ENCODE measurements at places on chromosomes 1 and 21.

GRCh38 chr1:2132222-2133038 lies 62.1 kb downstream of the FAAP20 start:
- DNase-seq, result peak; percentile 89

- DNase-seq, result no peak
Observed at GRCh38 chr1:51312718-51313117, 17.6 kb downstream of the TTC39A start.

- no peak for DNase-seq
Observed at GRCh38 chr1:167128261-167129227, 34.7 kb downstream of the STYXL2 start.

- DNase-seq, result peak; percentile 61
Observed at GRCh38 chr21:44940116-44940631, 345 bp downstream of the SLX9 start.

DNA sequence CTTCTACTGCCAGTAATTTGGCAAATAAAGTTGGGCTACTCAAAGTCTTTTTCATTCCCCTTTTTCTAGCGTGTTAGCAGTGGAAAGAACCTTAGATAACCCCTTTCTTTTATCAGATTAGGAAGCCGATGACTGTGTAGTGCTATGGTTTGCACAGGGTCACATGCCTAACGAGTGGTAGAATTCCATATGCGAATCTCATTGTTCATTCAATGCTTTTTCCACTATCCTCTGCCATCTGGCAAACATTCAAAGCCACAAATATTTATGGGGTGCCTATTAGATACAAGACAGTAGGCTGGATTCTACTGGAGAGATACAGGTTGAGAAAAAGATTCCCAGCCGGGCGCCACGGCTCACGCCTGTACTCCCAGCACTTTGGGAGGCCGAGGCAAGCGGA lies 14.9 kb upstream of the IER5 start:
- no peak for DNase-seq

GRCh38 chr21:22164912-22165311 lies 1166.7 kb downstream of the NCAM2 start:
- DNase-seq, result no peak

GRCh38 chr1:107704911-107705310 lies 260.1 kb downstream of the VAV3 start:
- peak; percentile 64 for DNase-seq

GRCh38 chr1:95308276-95309030 lies 74.4 kb downstream of the RWDD3 start:
- no peak for DNase-seq

- DNase-seq, result no peak
Observed at GRCh38 chr21:33202464-33203363, 27.0 kb upstream of the IFNAR2 start.

- DNase-seq, result no peak
Observed at GRCh38 chr1:115556236-115556635, 85.5 kb upstream of the VANGL1 start.

DNA sequence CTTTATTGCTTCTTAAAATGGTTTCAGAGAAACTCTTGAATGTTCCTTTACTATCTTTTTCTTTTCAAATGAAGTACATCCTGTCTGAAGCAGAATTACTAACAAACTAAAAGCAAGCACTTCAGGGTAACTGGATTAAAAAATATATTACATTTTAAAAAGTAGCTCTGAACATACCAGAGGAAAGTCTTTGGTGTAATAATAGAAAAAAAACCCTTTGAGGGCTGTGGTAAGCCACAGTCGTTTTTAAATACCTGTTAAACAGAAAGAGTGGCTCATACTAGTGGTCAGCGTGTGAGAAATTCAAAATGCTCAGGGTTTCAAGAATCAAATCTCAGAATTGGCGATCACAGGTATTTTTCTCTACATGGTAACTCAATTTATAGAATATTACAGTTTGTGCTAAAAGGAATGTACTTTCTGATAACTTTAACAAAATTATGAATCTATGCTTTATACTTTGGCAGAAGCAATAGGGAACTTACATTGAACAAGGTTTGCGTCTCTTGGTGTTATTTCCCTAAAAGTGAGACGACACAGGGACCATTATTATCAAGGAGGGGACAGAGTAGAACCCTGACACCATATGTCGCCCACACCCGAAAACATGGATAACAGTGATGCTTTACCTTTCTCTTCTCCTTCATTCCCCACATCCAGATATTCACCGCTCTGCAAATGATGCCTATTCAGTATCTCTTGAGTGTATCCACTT lies 97.0 kb upstream of the DPH5 start:
- no peak for DNase-seq

DNA sequence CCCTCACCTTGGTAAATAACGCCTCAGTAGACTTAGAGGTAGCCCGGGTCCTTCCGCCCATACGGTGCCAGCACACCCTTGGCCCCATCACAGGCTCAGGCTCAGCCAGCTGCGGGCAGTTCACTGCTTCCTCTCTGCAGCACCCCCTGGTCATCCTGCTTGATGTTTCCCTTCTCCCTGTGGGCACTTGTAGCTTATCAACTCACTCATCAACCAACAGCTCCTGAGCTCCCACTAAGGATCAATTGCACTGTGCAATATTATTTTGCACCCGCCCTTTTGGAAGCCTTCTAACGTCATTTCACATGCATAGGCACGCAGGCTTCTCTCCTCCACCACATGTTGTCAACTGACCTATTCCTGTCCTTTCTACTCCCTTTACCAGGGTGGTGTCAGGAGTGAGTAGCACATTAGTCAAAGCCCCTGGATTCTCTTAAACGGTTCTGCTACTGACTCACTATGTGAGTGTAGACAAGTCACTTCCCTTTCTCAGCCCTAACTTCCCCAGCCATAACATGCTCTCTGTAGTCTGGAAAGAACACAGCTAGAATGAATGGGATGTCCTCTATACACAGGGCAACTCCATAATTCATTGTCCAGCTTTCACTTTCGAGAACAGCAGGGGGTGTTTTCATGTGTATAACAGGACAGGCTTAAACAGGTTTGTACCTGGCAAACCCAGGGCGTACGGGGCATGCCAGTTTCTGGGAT lies 47.1 kb upstream of the IRF2BP2 start:
- peak; percentile 56 for DNase-seq

DNA sequence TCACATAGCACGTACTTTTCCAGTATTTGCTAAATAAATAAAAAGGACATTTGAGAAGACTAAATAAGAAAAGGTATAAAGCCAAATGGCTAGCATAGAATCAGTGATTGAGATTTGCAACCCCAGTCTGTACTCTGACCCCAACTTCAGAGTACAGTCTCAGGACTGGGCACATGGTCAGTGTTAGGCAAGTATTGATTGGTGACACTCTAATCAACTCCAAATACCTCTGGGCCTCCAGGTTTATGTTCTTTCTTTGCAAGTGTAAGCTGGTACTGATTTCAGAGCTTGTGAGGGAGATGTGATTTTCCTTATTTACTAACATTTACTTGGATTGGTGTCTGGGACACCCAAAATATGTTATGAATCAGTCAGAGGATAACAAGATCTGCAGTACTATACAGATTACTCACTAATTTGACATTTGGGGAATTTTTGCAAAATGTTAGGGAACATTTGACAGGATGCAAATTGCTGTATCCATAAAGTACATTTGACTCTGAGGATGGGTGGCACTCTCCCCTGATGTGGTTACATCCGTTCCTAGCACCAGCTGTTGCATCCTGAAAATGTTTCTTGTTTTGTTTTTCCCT lies 34.2 kb downstream of the LMO4 start:
- peak; percentile 44 for DNase-seq

GRCh38 chr1:55420026-55420425 lies 204.9 kb upstream of the USP24 start:
- DNase-seq, result peak; percentile 68

GRCh38 chr1:35449334-35450008 lies 107.7 kb downstream of the KIAA0319L start:
- peak; percentile 87 for DNase-seq

DNA sequence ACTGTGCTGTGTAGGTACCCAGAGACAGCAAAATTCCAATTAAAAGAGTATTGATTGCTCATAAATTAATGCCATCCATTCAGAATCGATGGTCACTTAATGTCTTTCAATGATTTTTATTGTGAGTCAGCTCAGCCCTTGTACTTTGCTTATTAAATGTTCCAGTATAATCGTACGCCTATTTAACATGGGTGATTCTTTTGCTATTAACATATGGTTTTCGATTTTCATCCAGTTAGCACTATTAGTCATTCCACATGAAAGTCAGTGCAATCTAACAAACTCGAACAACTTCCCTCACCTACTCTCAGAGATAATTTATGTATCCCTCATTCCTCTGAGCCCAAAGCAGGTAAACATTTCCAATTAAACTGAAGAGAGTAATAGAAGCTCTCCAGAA lies 109.6 kb upstream of the APP start:
- DNase-seq, result no peak

Data from adipocyte (in vitro differentiated cells).